ENCODE measurements at places on chromosomes 3 and 15.

- no peak for DNase-seq
These were observed 60.1 kb upstream of the DAZL start for GRCh38 chr3:16665282-16665741.

GRCh38 chr15:45251888-45252287, at the start of gene SLC28A2:
TSS of gene SLC28A2 (plus strand) at chr15:45252234. CDS start at chr15:45253216, 982 bp downstream.
- no peak for DNase-seq

DNA sequence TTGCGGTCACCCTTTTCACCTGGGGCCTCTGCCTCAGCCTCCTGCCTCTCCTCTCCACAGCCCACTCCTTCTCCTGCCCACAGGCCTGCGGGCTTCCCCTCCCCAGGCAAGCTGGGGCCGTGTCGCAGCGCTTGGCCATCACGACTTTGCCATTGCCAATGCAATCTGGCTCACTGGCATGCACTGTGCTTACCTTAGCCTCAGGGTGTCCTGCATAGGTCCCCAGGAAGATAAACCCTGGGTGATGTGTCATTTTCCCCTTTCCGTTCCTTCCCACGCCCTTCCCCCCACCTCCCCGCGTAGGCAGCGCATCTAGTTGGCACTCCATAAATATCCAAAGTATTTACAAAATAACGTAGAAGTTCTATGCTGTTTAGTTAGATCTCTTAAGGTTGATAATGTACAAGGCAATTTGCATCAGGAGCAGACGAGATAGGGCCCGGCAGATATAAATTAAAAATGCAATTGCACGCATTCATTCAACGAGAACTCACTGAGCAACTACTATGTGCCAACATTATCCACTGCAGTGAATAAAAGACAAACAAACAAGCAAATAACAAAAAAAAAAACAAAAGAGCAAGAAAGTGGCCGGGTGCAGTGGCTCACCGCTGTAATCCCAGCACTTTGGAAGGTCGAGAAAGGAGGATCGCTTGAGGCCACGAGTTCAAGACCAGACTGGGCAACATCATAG, 973 bp upstream of the COPG1 start:
- DNase-seq, result no peak

GRCh38 chr3:27720899-27721716, 1.0 kb downstream of the EOMES start:
- DNase-seq, result peak; percentile 78

Data from HuH-7.5 (cell line).